Left ventricle myocardium inferior (tissue), 1 donor: ENCODE measurements at places on chromosomes 5 and 9. TPM values are rescaled to one million over a fixed set of nuclear protein-coding genes. Genes with fewer than 3 reads are reported as not detected.

ZNF300 gene
- total RNA-seq: 1.1 TPM

LIFR gene
- 45.8 TPM for total RNA-seq

DYNC2I2 gene
- 32.7 TPM for total RNA-seq

TNPO1 gene
- total RNA-seq: 69.8 TPM

BICD2 gene
- 37.3 TPM for total RNA-seq

GRCh38 chr5:141094481-141095262 lies at the start of gene PCDHB2:
TSS of gene PCDHB2 (plus strand) at chr5:141094615. CDS start at chr5:141094791, 176 bp downstream.
- no peak for DNase-seq
- H3K36me3 ChIP-seq: no peaks in the 10 kb centered on the region
- peaks cover 69% of the 10 kb centered on the region for H3K27me3 ChIP-seq

DNA sequence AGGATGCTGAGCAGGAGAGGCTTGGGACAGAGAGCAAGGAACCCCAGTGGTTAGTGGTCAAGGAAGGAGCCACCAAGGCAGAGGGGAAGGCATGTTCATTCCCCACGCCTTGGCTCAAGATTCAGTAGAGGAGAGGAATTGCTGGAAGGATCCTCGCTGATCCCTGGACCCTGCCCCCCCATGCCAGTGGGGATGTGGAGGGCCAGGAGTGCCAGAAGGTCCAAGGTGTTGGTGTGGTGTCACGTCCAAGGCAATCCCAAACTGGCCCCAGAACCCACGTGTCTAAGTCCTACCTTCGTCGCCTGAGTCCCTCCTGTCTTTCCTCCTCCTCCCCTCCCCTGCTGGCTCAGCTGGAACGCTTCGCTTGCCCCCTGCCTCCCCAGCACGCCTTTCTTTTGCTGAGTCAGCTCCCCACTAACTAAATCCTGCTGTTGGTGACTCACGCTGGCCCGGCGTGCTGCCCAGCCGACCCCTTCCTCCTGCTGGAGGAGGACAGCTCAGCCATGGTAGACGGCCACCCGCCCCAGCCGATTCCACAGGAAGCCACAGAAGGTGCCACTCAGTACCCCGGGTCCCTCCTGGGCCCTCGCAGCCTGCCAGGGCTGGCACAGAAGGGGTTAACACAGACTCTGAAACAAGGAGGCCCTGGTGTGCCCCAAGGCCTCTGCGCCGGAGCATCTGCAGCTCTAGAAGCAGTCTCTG lies 37.6 kb upstream of the ORM1 start:
- H3K27ac ChIP-seq: no peak overlapping the region
- H3K36me3 ChIP-seq: no peaks in the 10 kb centered on the region
- H3K4me3 ChIP-seq: no peak overlapping the region
- H3K4me1 ChIP-seq: peaks cover 9% of the 10 kb centered on the region

DNA sequence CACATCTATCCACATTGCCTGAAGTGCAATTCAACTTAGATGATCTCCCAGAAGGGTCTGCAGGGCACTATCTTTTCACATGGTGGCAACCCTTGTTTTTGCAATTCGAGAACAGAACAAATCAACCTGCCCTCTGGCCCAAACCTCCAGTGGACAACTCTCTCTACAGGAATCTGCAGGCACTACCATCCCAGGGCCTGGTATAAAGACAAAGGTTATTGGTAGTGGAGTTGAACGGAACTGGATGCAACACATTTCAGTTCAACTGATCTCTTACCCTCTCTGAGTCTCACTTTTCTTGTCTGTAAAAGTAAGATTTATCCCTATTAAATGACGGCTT lies 153.2 kb upstream of the EGFLAM start:
- H3K36me3 ChIP-seq: no peaks in the 10 kb centered on the region
- no peaks in the 10 kb centered on the region for H3K4me1 ChIP-seq
- no peak overlapping the region for H3K4me3 ChIP-seq
- H3K27ac ChIP-seq: no peak overlapping the region
- DNase-seq: no peak
- no peaks in the 10 kb centered on the region for H3K27me3 ChIP-seq

GRCh38 chr9:21455320-21455719 lies 15.1 kb downstream of the IFNA1 start:
- no peak overlapping the region for H3K27ac ChIP-seq
- H3K27me3 ChIP-seq: peaks cover 7% of the 10 kb centered on the region
- no peaks in the 10 kb centered on the region for H3K36me3 ChIP-seq
- no peak for DNase-seq
- no peaks in the 10 kb centered on the region for H3K4me1 ChIP-seq
- no peak overlapping the region for H3K4me3 ChIP-seq

GRCh38 chr9:120770931-120771330 lies 22.3 kb downstream of the FBXW2 start:
- H3K27ac ChIP-seq: no peak overlapping the region
- peaks cover 19% of the 10 kb centered on the region for H3K4me1 ChIP-seq
- no peaks in the 10 kb centered on the region for H3K27me3 ChIP-seq
- DNase-seq: no peak
- H3K4me3 ChIP-seq: no peak overlapping the region

DNA sequence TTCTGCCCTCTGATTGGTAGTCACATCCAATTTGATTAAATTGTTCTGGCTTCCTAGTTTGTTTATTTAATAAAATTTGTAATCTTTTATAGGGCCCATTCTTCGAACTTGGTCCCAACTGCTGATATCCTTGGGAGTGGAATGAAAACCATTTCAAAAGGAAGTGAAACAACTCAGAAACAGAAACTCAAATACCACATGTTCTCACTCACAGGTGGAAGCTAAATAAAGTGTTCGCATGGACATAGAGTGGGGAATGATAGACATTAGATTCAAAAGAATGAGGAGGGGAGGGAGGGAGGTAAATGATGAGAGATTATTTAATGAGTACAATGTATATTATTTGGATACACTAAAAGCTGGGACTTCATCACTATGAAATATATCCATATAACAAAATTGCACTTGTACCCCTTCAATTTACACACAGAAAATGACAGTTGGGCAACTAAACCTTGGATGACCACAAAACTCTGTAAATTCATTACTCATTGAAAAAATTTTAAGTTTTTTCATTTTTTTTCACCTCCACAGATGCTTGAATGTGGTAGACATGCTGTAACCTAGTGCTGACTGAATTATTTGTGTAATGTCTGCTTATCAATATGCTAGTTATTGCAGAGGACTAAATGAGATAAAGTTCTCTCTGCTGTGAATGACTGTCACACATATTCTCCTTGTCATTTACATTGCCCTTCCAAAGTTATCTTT lies 16.0 kb downstream of the ATP10B start:
- no peak overlapping the region for H3K4me3 ChIP-seq
- H3K27ac ChIP-seq: no peak overlapping the region
- no peaks in the 10 kb centered on the region for H3K36me3 ChIP-seq
- H3K4me1 ChIP-seq: no peaks in the 10 kb centered on the region
- no peaks in the 10 kb centered on the region for H3K27me3 ChIP-seq
- DNase-seq: no peak

DNA sequence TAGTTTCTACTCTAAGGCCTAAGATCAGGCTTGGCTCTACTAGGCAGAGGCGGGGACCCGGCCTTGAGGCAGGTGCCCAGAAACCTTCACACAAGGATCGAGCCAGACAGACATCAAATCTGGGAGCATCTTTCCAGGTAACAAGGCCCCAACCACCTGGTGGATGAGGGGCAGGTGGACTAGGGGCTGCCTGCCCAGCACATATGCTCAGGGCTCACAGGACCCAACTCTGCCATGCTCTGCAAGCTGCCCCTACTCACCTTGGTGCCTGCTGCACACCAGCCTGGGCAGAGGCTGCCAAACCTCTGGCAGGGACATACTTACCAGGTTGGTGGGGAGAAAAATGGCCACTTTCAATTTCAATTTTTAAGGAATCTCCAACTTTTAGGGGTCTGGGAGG lies 2.2 kb upstream of the ZNF618 start:
- peaks cover 19% of the 10 kb centered on the region for H3K4me1 ChIP-seq
- H3K27me3 ChIP-seq: peaks cover 3% of the 10 kb centered on the region
- no peak overlapping the region for H3K4me3 ChIP-seq
- no peak overlapping the region for H3K27ac ChIP-seq
- no peak for DNase-seq
- no peaks in the 10 kb centered on the region for H3K36me3 ChIP-seq

GRCh38 chr9:85142968-85143367 lies 473.4 kb downstream of the NTRK2 start:
- H3K27ac ChIP-seq: no peak overlapping the region
- H3K36me3 ChIP-seq: no peaks in the 10 kb centered on the region
- H3K4me3 ChIP-seq: no peak overlapping the region
- H3K4me1 ChIP-seq: no peaks in the 10 kb centered on the region
- DNase-seq: no peak

GRCh38 chr5:37206736-37207135 lies 42.4 kb downstream of the CPLANE1 start:
- H3K27ac ChIP-seq: no peak overlapping the region
- no peak for DNase-seq
- no peaks in the 10 kb centered on the region for H3K4me1 ChIP-seq
- no peaks in the 10 kb centered on the region for H3K27me3 ChIP-seq

- H3K4me1 ChIP-seq: peaks cover 9% of the 10 kb centered on the region
- no peak overlapping the region for H3K27ac ChIP-seq
- DNase-seq: no peak
- no peaks in the 10 kb centered on the region for H3K27me3 ChIP-seq
- no peak overlapping the region for H3K4me3 ChIP-seq
Measured at GRCh38 chr9:91212596-91213243, 149.0 kb downstream of the AUH start.

DNA sequence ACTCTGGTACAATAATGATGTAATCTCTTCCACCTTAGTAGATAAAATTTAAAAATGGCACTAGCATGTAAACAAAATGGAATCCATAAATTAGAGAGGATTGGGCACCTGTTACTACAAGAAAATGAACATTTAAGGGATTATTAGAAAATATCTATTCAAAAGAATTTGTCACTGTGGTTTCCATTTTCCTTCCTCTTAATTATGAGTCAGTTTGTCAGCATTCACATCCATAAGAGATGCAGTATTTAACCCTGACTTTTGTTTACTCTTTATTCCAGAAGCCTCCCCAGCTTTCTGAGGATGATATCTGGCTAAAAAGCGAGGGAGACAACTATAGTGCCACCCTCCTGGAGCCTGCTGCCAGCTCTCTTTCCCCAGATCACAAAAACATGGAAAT lies 72.1 kb downstream of the C9orf152 start:
- peak overlapping the region; percentile 23 for H3K27ac ChIP-seq
- H3K4me3 ChIP-seq: no peak overlapping the region
- H3K27me3 ChIP-seq: no peaks in the 10 kb centered on the region
- peaks cover 100% of the 10 kb centered on the region for H3K4me1 ChIP-seq
- H3K36me3 ChIP-seq: peaks cover 48% of the 10 kb centered on the region

DNA sequence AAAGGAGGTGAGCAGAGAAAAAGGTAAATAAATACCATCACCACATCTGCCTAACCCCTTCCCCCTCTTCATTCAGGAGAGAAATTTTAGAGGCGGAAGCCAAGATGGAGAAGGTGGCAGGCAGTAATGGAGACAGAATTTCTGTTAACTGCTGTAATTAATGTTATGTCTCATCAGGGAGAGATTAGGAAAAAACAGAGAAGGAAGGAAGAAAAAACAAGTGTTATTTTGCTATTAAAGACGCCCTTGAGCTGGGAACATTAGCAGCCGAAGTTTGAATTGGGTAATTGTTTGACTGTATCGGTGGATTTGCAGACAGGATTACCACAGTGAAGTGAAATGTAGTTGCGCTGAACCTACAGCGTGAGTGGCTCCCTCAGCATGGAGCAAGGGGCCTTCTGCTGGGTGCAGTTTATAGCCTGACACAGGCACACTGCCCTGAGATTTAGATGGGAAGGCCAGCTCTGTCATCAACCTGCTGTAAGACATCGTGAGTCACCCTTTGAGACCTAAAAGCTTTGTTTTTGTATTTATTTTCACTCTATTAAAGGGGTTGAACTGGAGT lies 136.3 kb downstream of the ASTN2 start:
- H3K36me3 ChIP-seq: no peaks in the 10 kb centered on the region
- no peaks in the 10 kb centered on the region for H3K4me1 ChIP-seq
- no peak for DNase-seq
- no peak overlapping the region for H3K27ac ChIP-seq
- no peaks in the 10 kb centered on the region for H3K27me3 ChIP-seq

DNA sequence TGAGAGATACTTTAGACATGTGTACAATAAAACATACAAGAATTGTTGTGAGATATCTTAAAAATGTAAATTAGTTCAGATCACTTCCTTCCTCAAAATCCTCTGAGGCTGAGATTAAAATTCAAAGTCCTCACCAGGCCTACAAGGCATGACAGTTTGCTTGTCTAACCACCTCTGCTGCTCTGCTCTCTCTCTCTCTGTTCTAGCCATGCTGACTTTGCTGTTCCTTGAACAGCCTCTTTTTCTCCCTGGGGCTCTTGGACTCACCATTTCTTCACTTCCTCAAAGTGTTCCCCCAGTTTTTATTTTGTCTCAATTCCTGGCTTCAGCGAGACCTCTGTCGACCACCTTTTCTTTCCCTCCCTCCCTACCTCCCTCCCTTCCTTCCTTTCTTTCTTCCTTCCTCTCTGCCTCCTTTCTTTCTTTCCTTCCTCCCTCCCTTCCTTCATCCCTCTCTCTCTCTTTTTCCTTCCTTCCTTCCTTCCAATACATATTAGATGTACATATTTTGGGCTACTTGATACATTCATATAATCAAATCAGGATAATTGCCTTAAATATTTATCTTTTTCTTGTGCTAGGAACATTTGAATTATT lies 27.0 kb downstream of the CATSPER3 start:
- no peaks in the 10 kb centered on the region for H3K27me3 ChIP-seq
- H3K27ac ChIP-seq: no peak overlapping the region
- no peak for DNase-seq
- no peaks in the 10 kb centered on the region for H3K36me3 ChIP-seq

DNA sequence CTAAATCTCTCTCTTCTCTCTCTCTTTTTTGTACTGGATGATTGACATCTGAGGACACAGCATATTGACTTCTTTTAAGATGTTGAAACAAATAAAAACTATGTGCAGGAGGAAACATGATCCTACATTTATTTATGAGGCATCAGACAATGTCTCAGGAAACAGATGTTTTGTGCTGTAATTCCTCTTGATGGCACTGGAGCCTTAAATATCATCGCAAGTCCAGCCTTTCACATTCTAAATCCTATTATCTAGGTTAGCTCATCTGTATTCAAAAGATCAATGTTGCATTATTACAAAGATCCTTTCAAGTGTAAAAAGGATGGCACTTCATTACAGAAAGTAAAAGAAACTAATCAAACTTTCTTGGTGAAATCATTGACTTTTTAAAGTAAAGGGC lies 63.9 kb downstream of the MAT2B start:
- H3K4me1 ChIP-seq: peaks cover 23% of the 10 kb centered on the region
- H3K27ac ChIP-seq: no peak overlapping the region
- no peak overlapping the region for H3K4me3 ChIP-seq
- peaks cover 74% of the 10 kb centered on the region for H3K27me3 ChIP-seq
- H3K36me3 ChIP-seq: no peaks in the 10 kb centered on the region

- no peak overlapping the region for H3K4me3 ChIP-seq
- H3K4me1 ChIP-seq: peaks cover 25% of the 10 kb centered on the region
- H3K27ac ChIP-seq: peak overlapping the region; percentile 79
- DNase-seq: no peak
Measured at GRCh38 chr5:159929176-159929575, 12.9 kb downstream of the ADRA1B start.

GRCh38 chr5:68148096-68148495 lies 67.5 kb upstream of the PIK3R1 start:
- peaks cover 6% of the 10 kb centered on the region for H3K4me1 ChIP-seq
- no peak for DNase-seq
- no peaks in the 10 kb centered on the region for H3K36me3 ChIP-seq
- no peaks in the 10 kb centered on the region for H3K27me3 ChIP-seq

GRCh38 chr9:133845440-133845839 lies 107.3 kb upstream of the SARDH start:
- no peaks in the 10 kb centered on the region for H3K36me3 ChIP-seq
- H3K27me3 ChIP-seq: no peaks in the 10 kb centered on the region
- peak overlapping the region; percentile 45 for H3K4me3 ChIP-seq
- H3K4me1 ChIP-seq: peaks cover 35% of the 10 kb centered on the region
- H3K27ac ChIP-seq: peak overlapping the region; percentile 82
- DNase-seq: peak; percentile 79
